Activated CD4-positive, alpha-beta T cell treated with anti-CD3 and anti-CD28 coated beads, Interleukin-2, amount 50 U/mL, for 16 hours (primary cell): ENCODE measurements at places on chromosomes 12 and 14.
A peak's percentile ranks its signal among the peaks of the same experiment; 100 is the strongest.

DNA sequence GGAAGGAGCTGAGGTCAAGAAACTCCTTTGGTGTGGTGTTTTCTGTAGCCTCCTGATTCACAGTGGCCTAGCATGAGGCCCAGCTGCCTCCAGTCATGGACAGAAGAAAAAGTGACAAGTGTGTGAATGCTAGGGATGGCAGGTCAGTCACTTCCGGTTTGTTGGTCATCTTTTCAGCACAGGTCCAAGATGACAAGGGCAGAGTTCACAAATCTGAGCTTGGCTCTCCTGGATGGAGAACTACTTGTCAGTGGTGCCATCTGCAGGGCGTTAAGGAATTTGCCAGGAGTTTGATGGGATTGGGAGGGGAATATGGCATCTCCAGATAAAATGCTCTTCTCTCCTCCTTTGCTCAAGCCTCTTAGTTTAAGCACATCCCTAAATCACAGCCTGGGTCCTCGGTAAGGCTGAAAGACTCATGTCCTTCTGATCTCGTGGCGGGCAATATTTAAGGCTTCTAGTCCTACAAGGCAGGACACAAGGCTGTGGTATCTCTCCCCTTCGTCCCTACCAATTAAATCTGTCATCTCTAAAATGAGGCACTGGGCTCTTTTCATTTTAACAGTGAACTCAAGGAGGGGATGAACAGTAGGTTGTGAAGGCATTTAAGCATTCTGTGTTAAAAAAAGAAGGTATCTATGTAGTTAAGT lies 10.0 kb downstream of the TUBA1B start:
- DNase-seq, result no peak

DNA sequence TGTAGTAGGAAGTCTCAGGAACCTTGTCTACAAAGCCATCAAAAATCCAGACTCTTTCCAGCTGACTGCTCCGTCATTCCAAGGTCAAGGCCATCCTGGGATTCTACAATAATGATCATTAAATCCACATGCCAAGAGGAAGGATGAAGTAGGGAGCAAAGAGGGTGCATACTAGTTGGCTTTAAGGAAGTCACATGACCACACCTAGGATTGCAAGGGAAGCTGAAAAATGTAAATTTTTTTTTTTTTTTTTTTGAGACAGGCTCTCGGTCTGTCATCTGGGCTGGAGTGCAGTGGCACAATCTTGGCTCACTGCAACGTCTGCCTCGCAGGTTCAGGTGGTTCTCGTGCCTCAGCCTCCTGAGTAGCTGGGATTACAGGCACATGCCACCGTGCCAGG lies 7.3 kb upstream of the MRPL42 start:
- no peak for DNase-seq

DNA sequence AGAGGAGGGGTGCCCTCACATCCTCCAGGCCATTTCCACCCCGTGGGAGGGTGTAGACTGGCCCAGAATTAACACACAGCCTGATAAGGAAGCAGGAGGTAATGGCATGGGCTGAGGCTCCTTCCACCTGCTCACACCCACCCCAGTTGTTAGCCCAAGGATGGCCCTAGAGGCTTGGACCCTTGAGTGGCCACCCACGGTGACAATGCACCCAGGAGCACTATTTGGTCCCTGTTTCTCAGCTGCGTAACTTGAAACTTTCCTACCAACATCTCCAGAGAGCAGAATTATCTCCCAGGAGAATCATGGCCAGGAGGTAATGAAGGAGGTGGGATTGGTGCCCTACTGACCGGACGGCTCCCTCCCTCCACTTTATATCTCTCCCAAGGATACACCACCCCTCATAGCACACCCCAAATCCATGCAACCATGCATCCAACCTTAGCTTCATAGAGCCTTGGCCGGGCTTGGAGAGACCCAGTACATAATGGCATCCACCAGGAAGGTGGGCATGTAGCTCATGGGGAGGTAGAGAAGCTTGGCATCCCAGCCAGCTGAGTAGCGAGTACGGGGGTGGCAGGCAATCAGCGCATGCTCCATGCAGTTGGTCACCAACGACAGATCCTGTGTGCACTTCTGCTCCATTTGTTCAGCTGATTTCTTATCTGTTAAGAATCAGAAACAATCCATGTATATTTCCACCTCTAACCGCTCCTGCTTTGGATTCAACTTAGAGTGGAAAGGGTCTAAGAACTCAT lies 5.6 kb downstream of the RDH16 start:
- no peak for DNase-seq

GRCh38 chr12:116058574-116058973 lies 218.9 kb downstream of the MED13L start:
- no peak for DNase-seq

GRCh38 chr14:91311284-91311662 lies 66.8 kb upstream of the GPR68 start:
- DNase-seq, result peak; percentile 80

DNA sequence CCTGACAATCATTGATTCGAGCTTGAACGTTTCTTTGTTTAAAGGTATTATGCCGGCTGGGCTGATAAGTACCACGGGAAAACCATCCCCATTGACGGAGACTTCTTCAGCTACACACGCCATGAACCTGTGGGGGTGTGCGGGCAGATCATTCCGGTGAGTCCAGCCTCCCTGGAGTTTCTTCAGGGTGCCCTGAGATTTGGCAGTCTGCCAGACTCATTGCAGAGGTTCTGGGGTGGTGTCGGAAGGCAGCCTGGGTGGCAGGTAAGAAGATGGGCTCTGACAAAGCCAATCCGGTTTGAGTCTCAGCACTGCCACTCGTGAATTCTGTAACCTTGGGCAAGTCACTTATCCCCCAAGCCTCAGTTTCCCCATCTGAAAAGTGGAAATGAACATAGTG lies 23.0 kb downstream of the ALDH2 start:
- DNase-seq, result no peak
